ENCODE measurements at places on chromosomes 7 and 10.

GRCh38 chr7:149409895-149410294 is 51.0 kb downstream of the ZNF777 start:
- DNase-seq = no peak

DNA sequence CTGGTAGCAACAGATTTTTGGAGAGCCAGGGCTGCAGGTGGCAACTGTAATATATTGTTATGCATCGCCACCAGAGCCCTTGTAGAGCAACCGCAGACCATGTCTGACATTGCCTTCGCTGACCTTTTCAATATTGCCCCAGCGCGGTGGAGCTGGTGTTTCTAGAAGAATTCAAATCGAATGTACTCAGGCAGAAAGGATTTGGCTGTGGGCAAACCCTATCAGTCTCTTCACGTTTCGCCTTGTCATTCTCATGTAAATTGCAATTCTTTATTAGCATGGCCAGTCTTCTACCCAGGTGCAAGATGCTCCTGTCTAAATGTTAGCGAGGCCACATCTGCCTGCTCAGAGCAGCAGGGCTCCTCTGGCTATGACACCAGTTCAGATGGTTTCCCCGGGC is 490.2 kb upstream of the AUTS2 start:
- DNase-seq = no peak

DNA sequence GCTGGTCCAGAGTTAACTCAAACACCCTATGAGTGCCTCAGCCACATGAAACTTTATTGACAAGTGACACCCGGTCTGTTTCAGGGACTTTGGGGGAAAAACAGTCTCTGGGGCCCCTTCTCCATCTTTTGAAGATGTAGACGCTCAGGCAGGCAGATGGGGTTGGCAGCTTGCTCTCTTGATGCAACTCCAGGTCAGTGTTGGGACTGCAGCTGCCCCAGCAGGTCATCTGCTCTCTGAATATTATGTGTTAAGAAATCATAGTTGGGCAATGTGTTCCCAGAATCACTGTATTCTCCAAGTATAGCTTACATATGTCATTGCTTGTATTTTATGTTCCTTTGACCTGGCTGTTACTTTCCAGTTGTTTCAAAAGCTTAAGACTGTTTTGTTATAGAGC is 544.9 kb upstream of the MGMT start:
- DNase-seq = no peak

DNA sequence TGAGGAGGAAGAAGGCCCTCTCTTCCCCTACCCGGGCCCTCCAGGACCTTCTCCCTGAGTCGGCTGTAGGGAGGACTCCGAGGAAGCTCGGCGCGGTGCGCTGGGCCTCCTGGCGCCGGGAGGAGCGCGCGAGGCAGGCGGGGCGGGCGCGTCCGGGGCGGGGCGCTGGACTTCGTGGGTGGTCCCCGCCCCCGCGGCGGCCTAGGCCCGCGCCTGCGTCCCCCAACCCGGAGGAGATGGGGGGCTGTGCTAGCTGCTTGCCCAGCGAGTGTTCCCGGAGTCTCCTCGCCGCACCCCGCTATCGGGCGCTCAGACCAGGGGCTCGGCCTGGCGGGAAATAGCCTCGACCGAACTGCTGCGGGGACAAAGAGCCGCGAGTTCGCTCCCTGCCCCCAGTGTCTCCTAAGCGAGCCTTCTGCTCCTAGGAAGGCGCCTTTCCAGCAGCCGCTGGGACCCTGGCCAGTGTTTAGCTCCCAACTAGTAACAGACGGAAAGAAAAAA is 19.2 kb upstream of the SMO start:
- no peak for DNase-seq

DNA sequence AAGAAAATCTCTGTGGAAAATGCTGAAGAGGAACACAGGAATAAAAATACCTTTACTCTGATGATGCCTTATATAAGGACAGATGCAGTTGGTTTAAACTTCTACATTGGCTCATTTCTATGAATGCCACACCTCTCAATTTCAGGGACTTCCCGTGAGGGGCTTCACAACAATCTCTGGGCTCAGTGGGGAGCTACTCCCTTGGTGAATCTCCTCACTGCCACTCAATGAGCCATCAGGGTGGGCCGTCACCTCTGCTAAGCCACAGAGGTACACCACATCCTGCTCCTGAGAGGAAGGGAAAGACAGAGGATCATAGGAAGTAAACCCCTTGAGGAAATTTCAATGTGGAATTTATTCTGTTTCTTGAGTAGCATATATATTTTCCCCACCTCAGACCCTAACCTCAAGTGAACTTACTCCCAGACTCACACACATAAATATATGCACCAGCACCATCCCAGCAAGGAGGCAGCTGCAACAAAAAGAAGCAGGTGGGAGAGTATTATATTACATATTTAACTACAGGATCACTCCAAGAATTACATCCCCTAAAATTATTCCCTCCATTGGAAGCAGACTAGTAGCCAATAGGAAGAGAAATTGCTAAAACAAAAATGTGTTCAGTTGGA is 63.3 kb upstream of the PRSS1 start:
- DNase-seq = peak; percentile 51

DNA sequence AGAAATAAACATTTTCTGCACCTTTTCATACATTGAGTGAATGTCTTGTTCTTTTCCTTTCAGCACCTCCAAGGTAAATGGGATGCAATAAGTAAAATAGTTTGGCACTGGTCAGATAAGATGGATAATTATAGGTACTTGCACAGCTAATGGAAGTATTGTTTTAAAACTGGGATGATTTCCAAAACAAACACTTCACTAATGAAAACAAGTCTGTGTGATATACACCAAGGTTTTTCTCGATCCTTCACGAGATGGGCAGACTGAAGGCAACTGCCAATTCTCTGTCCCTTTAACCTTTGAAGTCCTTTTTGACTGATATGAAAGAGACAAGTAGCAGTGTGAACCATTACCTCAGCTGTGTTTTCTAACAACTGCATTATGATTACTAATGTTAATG is 423.8 kb downstream of the GFRA1 start:
- no peak for DNase-seq

- DNase-seq = no peak
These were observed 256.1 kb downstream of the ZMYND11 start for GRCh38 chr10:391305-391704.

Data from NCI-H2081 treated with DMSO at 0.1 percent for 48 hours (cell line).